ENCODE measurements at places on chromosomes 2 and 18.

- peak; percentile 59 for DNase-seq
Observed at GRCh38 chr18:32548688-32549087, 78.0 kb upstream of the GAREM1 start.

- peak; percentile 52 for DNase-seq
Observed at GRCh38 chr2:88813612-88814011, 122.1 kb downstream of the RPIA start.

GRCh38 chr2:25088817-25089516 is 47.1 kb downstream of the EFR3B start:
- DNase-seq, result peak; percentile 37

DNA sequence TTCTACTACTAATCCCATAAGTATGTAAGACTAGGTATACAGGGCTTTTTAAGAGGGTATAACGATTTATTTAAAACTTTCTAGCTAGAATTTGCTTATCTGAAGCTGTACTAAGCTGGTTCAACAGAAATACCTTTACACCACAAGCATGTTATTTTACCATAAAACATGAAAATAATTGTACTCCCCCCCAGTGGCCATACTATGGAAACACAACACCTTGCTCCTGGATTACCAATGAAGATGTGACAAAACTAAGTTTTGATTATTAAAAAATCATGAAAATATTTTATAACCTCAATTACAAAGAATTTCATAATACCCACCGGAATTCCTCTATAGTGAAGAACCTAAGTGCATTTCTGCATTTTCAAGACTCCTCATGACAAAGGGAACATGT is 27.3 kb downstream of the LPIN2 start:
- no peak for DNase-seq

DNA sequence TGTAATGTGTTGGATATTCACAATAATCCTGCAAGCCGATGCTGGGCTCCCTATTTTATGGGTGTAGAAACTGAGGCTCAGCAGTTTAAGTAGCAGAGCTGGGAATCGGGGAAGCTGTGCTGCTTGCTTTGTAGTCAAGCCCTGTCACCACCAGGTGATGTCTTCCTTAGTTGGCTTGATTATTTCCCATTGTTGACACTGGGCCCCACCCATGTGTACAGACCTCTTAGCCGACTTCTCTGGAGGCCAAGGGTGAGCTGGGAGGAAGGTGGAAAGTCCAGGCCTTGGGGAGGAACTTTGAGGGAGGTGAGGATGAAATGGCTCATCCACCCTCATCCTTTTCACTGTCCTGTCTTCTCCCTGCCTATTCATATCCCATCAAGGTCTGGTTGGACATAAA is 60.0 kb downstream of the CAPN13 start:
- no peak for DNase-seq

GRCh38 chr2:220178991-220179695 is 551.7 kb downstream of the SLC4A3 start:
- DNase-seq, result no peak

GRCh38 chr2:65589667-65590066 is 157.3 kb upstream of the SPRED2 start:
- DNase-seq, result no peak

GRCh38 chr2:235378246-235378645 is 115.6 kb upstream of the AGAP1 start:
- no peak for DNase-seq

- no peak for DNase-seq
Observed at GRCh38 chr18:76371301-76372203, 123.5 kb downstream of the ZNF516 start.

DNA sequence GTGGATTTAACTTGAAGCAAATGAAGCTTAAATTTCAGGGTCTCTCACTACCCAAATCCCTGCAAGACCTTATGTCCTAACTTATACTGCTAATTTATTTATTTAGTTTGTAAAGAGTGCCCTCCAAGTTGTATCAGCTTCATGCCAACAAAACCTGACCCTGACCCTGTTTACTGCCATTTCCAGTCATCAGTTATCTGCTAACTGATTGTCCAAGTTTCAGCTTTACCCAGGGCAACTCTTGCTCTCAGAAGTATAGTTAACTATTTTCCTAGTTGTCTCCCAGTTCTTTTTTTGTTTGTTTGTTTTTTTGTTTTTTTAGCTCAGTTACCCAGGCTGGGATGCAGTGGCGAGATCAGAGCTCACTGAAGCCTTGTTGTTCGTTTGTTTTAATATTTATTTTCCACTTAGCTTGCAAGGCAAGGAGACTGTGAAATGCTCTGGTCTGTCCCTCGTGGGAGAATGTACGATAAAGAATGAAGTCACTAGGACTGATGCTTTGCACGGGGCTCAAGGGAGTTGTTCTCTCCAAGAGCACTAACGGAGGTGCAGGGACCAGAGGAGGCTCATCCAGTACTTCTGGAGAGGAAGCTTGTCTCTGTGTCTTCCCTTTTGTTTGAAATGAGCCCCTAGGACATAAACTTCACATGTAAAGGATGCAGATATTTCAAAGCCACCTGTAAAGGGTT is 35.3 kb downstream of the MYOM1 start:
- DNase-seq, result no peak

DNA sequence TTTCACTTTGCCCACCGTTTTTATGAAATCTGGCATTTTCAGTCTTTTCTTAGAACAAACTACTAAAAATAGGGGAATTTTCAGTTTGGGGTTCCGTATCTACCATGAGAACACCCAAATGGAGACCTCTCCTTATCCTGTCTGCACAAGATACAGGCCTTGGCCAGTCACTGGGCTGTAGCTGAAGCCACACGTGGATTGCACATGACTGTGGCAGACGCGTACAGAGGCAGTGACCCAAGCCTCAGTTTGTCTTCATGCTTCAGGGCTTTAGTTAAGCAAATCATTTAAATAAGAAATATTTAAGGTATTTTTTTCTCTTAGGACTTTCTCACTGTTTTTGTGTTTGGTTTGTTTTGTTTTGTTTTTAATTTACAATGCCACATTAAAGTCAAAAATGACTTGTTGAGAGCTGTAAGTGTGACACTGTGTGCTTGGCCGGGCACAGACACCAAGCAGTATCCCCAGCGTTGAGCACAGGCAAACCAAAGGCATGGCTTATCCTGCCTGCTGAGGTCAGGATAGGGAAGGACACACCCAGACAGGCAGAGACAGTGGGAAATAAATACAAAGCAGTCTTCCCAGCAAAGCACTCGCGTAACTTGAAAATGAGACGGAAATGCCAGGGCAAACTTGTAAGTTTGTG is 53.3 kb downstream of the TRAPPC12 start:
- DNase-seq, result no peak

- no peak for DNase-seq
Observed at GRCh38 chr2:59701271-59701994, 852.0 kb downstream of the BCL11A start.

- DNase-seq, result peak; percentile 20
Observed at GRCh38 chr2:227612546-227613271, 1.9 kb downstream of the SCYGR3 start.

GRCh38 chr2:10918661-10919409 is 7.1 kb downstream of the KCNF1 start:
- DNase-seq, result no peak

DNA sequence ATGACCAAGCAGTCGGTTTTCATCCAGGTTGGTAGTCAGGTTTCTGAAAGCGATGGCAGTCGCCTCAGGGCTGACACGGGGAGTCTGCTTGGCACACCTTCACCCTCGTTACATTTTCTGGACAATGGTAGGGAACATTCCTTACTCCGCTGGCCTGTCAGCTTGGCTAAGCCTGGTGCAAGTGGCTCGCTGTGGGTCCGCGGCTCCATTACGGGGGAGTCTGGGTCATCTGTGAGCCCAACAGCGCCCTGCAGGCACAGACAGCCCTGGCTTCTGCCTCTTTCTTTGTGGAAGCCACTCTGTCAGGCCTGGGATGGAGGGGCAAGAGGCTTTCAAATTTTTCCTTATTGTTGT is 95.6 kb downstream of the HDAC4 start:
- DNase-seq, result peak; percentile 6

DNA sequence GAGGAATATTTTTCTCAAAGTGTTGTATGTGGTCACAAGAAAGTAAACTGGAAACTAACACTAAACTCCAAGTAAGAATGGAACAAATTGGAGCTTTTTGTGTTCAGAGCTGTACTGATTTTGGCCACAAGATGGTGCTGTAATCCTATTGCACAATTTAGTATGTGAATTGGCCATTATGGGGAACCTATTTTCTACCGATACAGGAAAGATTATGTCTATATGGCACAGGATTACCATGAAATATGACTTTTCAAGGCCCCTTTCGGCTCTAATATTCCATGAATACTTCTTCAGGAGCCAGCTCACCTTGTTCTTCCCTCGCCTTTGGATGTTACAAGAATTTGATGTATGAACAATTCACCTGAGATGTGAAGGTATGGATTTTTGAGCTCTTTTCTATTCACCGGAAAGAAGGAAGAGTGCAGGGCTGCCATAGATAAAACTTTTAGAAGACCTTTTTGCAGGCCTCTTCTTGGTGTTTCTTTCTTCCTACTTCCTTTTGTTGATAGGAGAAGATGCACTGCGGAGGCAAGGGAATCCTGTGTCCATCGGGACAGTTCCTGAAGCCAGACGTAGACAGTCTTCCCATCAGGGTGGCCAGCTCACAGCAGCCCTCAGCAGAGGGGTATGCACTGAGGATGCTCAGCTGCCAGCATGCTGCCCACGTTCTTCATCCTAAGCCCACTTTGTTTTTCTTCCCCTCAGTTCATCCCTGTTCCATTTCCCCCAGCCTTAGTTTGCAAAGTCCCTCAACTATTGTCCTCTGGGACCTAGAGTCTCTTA is 13.3 kb downstream of the MRPL44 start:
- DNase-seq, result peak; percentile 79

DNA sequence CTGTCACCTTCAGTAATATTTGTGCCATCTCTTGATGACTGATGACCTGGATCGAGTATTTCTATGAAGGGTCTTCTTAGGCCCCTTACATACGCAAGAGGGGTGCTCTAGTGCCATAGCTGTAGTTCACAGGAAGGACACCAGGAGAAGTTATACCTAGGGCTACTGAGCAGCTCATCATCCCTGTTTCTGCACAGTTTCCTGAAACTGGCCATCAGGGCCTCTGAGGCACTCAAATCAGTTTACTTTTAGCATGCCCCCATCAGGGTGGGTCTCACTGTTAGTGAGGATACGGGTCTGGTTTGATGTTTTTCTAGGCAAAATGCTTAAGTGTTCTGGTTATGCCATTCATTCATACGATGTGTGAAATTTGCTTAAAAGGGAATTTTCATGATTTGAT is 20.0 kb upstream of the FBLN7 start:
- peak; percentile 37 for DNase-seq

GRCh38 chr2:109438146-109438545 is 175.6 kb downstream of the SEPTIN10 start:
- DNase-seq, result no peak

- peak; percentile 2 for DNase-seq
Observed at GRCh38 chr18:44246001-44246400, 434.7 kb upstream of the SETBP1 start.

DNA sequence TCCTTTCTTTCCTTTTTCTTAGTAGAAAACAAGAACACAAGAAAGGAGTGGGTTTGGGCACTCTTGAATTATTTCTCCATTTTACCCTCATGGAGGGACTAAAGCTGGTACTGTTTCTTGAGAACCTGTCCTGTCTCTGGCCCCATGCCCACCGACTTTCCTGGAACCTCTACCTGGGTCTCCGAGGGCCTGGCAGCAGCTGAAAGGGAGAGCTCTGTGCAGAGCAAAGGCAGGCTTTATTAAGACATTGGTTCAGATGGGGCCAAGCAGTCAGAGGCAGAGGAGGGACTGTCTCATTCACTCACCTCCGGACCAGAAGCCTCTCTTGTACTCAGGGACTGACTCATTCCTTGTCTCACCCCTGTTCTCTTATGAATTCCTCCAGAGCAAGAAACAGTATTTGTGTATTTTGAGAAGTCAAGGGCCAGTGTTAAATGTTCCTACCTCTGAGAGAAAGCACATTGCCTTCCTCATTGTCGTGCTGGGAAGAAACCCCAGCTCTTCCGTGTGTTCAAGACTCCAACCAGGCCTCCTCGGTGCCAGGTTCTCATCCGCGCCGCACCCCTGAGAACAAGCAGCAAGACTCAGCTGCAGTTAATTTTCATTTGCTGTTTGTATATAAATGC is 201.9 kb upstream of the NT5C1B start:
- DNase-seq, result no peak

DNA sequence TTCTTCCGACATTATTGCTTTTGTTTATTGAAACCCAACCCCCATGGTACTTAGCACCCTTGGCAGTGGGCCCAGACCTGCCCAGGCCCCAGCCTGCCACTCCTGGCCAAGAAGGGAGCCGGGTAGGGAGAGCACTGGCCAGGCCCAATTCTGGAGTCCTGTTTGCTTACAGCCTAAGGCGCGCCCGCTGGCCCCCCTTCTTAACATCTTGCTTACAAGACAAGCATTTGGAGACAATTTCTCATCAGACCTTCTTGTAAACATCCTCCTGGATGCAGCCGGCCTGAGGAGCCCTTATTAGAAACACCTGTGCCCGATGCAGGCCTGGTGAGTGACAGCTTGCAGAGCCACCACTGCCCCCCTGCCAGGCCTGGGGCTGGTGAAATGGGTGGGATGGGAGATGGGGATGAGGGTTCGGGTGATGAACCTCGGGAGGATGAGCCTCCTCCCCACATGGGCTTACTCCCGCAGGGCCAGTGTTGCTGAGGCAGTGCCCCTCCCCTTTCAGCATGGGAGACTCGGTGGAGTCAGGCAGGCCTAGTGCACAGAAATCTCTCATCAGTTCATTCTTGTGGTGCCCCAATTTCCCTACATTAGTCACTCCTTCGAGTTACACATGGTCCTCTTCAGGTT is 217.5 kb downstream of the CYP26B1 start:
- no peak for DNase-seq

- no peak for DNase-seq
Observed at GRCh38 chr2:109447251-109447661, 166.5 kb downstream of the SEPTIN10 start.

- no peak for DNase-seq
Observed at GRCh38 chr18:24370120-24370519, 27.5 kb downstream of the OSBPL1A start.

GRCh38 chr18:48948112-48949049 is 2.4 kb downstream of the SMAD7 start:
- DNase-seq, result peak; percentile 69

DNA sequence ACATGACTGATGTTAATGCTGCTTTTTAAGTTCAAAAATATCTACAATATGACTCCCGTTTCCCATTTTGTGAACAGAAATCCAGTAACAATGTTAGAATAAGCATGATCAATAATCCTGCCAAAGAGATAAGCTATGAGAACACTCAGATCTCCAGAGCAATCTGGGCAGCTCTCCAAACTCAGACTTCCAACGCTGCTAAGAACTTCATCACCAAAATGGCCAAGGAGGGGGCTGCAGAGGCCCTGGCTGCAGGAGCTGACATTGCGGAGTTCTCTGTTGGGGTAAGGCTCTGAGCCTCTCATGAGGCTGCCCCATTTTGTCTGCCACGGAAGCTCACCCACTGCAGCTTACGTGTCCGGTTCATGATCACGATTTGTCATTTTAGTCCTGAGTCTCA is 68.4 kb downstream of the UGGT1 start:
- no peak for DNase-seq

DNA sequence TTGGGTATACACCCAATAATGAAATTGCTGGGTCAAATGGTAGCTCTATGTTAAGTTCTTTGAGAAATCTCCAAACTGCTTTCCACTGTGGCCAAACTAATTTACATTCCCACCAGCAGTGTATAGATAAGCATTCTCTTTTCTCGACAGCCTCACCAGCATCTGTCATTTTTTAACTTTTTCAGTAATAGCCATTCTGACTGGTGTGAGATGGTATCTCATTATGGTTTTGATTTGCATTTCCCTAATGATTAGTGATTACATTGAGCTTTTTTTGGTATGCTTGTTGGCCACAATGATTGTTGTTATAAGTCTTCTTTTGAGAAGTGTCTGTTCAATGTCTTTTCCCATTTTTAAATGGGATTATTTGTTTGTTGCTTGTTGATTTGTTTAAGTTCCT is 50.4 kb upstream of the EPAS1 start:
- DNase-seq, result no peak

- no peak for DNase-seq
Observed at GRCh38 chr2:216149741-216150140, 40.6 kb downstream of the XRCC5 start.
